Activated T-helper 9 cell treated with anti-CD3 and anti-CD28 coated beads, Interleukin-2, amount 50 U/mL, for 16 hours (primary cell): ENCODE measurements at places on chromosomes 11 and 22.

- DNase-seq = no peak
These were observed 310 bp downstream of the TCF20 start for GRCh38 chr22:42270176-42270509.

- DNase-seq = no peak
These were observed 1.5 kb downstream of the KREMEN1 start for GRCh38 chr22:29074276-29074772.

GRCh38 chr11:41307296-41308080 is 152.0 kb downstream of the LRRC4C start:
- no peak for DNase-seq

DNA sequence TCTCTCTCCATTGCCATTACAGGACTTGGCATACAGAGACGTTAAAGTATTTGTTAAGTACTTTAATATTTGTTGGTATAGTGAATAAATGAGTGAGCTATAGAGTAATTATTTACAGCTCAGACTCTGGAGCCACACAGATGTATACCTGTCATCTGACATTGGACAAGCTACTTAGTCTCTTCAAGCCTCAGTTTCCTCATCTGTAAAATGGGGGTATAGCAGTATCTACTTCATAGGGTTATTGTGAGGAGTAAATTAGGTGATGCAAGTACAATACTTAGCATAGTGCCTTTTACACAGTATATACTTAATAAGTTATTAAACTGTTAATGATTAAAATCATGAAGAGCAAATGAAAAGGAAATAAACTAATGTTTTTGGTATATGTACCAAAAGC is 203.2 kb downstream of the NAV2 start:
- DNase-seq = no peak

- DNase-seq = no peak
These were observed 33.4 kb downstream of the ADM start for GRCh38 chr11:10338287-10338686.

DNA sequence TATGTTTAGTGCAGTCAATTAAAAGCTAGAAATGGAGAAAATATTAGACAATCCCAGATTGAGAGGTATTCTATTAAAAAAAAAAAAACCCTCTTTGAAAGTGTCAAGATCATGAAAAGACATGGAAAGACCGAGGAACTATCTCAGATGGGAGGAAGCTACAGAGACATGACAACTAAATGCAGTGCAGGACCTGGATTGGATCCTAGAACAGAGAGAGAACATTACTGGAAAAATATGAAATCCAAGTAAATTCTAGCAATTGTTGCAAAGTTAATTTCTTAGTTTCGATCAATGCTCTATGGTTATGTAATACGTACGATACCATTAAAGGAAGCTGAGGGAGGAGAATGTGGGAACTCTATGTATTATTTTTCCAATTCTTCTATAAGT is 43.2 kb downstream of the SLC1A2 start:
- no peak for DNase-seq
